ENCODE measurements at places on chromosomes 6 and 20. TPM values are rescaled to one million over a fixed set of nuclear protein-coding genes. Genes with fewer than 3 reads are reported as not detected.

- DNase-seq, result no peak
These were observed 227.6 kb downstream of the ALDH8A1 start for GRCh38 chr6:134722200-134722870.

DNA sequence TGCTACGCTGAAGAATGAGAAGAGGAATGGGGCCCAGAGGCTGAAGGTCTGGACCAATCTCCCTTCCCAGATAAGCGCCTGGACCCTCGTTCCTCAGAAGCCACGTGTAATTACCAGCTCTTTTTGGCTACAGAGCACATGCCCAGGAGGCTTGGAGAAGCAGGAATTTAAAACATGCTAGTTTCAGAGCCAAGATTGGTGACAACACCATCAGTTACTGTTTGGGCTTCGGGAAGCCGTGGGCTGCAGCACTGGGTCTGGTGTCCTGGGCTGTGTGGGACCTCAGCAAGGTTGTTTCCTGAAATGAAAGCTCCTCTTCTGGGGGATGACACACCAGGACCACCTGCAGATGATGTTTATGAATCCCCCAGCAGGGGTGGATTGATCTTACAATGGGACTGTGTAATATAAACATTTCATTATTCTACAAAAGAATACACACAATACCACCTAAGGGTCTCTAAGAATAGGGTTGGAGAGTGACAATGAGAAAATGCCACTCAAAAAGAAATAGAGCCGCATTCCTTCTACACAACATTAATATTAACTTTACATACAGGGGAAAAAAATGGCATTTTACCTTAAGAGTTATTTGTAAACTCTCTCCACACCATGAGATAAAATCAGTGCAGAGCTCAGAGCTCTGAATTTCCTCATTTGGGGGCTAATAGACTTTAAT is 207.8 kb upstream of the FOXQ1 start:
- DNase-seq, result no peak

- no peak for DNase-seq
These were observed 1.2 kb downstream of the CD93 start for GRCh38 chr20:23084845-23085365.

DNA sequence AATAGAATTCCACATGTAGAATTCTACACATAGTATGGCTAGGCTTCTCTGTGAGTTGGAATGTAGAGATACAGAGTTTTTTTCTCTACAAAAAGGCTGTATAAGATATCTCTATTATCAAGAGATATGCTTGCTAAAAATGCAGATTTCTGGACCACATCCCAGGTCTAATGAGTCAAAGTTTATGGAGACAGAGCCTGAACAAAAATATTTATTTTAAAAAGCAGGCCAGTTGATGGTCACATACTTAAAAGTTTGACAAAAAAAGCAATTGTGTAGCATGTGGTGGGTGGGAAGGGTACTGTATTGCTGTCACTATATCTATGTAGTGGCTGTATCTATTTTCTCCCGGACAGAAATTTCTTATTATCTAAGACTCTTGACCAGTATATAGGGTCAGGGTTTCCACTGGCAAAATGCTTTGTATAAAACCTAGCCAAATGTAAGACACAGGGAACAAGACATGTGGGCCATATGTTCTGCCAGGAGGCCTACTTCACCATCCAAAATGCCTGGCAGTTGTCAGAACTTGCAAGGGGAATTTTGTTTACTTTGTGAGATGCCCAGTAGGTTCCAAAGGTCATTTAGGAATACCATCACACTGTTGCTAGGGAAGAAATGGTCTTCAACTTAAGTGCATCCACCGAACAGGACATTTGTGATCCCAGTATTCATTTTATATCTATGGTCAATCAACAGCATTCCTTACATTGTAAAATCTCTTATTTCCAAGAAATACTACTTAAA is 60.6 kb downstream of the SHPRH start:
- no peak for DNase-seq

Gene BTNL2
- polyA plus RNA-seq, result not detected

Gene CEP85L
- polyA plus RNA-seq, result 7.8 TPM

Gene TP53RK
- 11.8 TPM for polyA plus RNA-seq

Gene CTAGE9
- not detected for polyA plus RNA-seq

Gene GHRH
- not detected for polyA plus RNA-seq

All from urinary bladder (tissue), 4 donors.